ENCODE measurements at places on chromosomes 7 and 10.
A peak's percentile ranks its signal among the peaks of the same experiment; 100 is the strongest.

- DNase-seq = no peak
These were observed 142.2 kb upstream of the INSYN2A start for GRCh38 chr10:127338399-127339110.

GRCh38 chr10:78508955-78509748, 475.5 kb downstream of the RPS24 start:
- no peak for DNase-seq

GRCh38 chr10:48511066-48511874, 93.6 kb downstream of the ARHGAP22 start:
- no peak for DNase-seq

DNA sequence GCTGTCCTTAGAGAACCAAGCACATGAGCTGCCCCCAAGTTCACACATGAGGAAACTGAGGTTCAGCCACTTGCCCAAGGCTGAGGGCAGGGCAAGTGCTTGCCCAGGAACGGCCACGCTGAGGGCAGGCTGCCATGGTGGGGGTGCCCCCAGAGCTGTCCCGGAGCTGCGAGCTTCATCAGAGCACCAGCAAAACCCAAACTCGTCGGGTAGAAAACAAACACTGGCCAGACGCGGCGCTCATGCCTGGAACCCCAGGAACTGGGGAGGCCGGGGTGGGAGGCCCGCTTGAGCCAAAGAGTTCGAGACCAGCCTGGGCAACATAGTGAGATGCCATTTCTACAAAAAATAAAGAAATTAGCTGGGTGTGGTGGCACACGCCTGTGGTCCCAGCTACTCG, 38.4 kb downstream of the UNCX start:
- no peak for DNase-seq

- no peak for DNase-seq
These were observed 12.3 kb downstream of the EGFR start for GRCh38 chr7:55031075-55031474.

DNA sequence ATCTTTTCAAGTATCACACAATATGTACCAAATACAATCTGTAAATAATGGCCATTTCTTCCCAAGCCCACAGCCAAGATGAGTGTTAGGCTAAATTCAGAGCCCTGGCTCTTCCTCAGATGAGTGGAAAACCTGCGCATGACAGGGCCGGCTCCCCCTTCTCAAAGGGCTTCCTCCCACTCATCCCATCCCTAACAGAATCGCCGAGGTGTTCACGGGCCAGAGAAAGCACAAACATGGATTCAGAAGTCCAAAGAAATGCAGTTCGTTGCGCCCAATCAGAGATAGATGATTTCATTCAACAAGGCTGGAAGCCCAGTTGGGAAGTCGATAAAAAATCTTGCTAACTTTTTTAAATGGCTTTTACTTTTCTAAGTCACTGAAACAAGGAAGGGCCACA, 121.8 kb downstream of the UBE2H start:
- DNase-seq = no peak

- DNase-seq = no peak
These were observed 363.7 kb upstream of the PODXL start for GRCh38 chr7:131919920-131920709.

DNA sequence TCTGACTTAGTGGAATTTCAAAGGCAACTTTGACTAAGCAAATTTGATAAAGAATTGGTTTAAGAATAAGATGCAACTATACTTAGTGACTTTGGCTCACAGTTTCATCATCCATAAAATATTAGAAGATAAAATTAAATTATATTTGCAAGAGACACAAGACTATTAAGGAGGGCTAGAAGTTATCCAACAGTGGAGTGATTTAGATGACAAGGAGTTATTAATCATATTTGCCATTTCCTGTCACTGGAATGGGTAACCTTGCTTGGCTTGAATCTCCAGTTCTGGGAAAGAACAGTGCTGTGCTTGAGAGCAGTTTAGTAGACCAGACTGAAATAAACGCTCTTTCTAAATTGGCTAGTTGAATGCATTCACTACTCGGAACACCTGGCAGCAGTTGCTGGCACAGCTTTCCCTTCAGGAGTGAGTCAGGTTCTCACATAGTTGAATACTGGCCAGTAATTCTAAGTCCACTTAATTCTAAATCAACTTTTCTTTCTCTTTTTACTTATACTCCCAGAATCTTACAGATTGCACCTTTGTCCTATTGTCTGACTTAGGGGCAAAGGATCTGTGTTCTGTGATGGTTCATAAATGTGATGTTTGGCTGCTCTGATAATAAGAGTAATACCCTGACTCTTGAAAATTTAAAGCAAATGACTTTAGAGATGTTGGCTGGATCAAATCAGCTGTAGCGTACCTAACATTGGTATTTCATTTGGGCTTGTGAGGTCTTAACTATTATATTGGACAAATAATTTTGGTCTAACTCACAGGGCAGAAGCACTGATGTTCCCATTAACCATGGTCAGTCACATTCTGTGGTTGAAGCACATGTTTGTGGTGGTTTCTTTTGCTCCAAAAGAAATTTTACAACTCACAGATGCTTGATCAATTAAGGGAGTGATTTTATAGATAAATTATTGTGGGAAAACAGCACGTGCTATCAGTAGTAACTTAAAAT, 16.6 kb downstream of the STMP1 start:
- DNase-seq = no peak

GRCh38 chr10:68938884-68939283, 17.1 kb upstream of the DDX21 start:
- DNase-seq = no peak

- DNase-seq = no peak
These were observed 9.4 kb downstream of the OGDH start for GRCh38 chr7:44615793-44616192.

- no peak for DNase-seq
These were observed 288.5 kb downstream of the ZEB1 start for GRCh38 chr10:31607481-31607880.

GRCh38 chr10:100826983-100827818, 81.8 kb downstream of the PAX2 start:
- no peak for DNase-seq

DNA sequence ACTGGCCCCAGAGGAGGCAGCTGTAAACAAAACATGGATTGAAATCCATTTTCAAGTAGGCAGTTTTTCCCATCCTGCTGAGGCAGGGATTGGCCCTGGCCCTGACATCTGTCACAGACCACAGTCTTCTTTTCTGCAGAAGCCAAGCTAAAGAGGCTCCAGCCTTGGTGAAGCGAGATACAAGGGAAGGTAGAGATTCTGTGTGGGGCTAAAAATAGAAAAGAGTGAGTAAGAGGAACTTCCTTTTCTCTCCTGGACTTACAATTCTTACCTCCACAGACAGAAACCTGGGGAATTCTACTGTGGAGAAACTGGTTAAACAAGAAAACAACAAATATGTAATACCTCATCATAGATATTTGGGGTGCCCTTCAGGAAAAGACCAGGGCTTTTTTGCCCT, 624.8 kb upstream of the FZD8 start:
- DNase-seq = peak; percentile 6

DNA sequence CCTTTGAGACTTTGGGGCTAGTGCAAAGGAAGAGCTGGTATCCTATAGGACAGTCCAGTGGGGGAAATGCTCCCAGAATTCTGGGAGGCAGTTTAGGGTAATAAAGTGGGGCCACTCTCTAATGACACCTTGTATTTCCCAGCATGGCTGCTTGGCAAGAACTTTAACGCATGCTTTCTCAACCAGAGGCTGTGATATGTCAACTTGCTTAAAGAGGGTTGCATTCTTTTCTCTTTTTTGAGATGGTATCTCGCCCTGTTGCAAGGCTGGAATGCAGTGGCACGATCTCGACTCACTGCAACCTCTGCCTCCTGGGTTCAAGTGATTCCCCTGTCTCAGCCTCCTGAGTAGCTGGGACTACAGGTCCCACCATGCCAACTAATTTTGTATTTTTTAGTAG, 38.4 kb downstream of the ALDH18A1 start:
- DNase-seq = no peak

DNA sequence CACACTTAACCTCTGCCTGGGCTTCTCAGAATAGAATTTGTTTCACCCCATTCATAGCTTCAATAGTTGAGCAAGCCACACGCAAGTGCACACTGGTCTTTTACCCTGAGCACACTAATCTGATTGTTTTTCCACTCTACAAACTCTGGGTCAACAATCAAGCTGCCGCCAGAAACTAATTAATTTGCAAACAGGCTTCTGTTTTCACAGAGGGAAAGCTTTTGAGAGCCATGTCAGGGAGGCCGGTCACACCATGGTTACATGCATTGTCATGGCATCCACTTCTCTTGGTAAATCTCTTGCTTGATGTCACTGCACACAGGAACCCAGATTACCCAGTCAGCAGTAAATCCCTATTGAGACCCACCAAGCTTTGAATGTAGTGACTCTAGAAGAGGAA, 154.2 kb downstream of the SEMA3A start:
- no peak for DNase-seq

DNA sequence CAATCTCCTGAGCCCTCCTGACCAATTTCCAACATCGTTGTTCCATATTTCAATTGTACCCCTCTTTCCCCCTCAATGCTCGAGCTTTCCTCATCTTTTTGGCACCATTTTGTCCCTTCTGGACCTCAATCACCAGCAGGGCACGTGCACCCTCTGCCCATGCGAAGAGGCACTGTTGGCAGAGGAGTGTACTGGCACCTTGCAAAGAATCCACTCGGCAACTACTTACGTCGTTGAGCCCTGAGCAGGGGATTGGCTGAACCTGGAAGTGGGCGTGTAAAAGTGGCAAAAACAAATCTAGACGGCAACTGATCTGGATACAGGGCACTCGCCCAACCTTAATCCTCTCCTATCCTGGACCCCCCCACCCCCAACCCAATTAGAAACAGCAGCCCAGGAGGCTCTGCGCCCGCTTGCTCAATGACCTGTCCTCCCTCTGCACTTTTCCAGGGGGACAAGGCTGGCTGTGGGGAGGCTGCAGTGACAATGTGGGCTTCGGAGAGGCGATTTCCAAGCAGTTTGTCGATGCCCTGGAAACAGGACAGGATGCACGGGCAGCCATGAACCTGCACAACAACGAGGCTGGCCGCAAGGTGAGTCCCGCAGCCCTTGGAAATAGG, 18.8 kb downstream of the WNT8B start:
- DNase-seq = peak; percentile 61

DNA sequence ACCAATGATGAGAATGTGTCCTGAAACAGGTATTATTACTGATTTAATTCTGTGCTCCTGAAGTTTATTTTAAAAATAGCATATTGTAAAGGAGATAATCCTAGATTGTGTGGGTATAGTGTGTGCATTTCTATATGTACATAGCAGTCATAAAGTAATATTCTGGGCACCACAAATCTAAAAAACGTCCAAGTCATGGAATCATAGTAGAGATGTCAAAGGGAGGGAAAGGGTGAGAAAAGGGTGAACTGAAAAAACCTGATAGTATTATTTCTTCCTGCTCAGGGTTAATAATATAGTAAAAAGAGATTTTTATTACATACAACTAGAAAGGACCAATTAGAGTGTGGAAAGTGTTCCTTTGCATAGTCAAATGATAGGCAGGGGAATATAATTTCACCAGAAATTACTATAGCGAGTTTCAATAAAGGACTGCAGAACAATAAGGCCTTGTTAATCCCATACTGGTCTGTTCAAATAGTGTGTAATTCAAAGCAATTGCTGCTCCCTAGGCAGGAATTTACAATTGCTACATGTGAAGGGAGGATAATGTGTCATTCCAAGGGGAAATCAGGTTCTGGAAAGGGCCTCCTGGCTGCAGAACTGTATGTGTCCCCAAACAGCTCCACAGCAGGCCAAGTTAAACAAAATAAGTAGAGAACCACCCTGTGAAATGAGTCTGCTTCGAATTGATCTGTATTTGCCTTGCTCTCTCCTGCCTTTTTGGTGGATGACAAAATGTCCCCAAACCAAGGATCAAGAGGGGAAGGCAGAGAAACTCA, 42.5 kb upstream of the KMT2E start:
- DNase-seq = no peak

DNA sequence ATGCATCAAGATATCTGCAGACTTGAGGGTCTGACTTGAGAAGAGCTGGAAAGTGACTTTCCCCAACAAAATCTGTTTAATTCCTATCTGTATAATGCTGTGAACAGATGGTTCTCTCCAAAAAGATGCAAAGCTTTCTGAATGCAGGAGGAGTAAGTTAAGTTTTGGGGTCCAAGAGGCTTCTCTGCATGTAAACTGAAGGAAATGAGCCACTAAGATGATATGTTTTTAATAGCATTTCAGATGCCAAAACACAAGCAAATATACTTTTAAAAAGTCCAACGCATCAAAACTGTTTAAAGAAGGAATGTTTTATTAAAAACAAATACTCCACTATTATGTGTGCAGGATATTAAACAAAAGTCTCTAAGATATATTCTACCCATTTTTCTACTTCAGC, 137.0 kb downstream of the STRA8 start:
- DNase-seq = no peak

- DNase-seq = peak; percentile 63
These were observed 71.4 kb upstream of the ZNF438 start for GRCh38 chr10:31103112-31103511.

All from NCI-H524 (cell line).